ENCODE measurements at places on chromosomes 7 and 10.
A peak's percentile ranks its signal among the peaks of the same experiment; 100 is the strongest.

- DNase-seq: no peak
Measured at GRCh38 chr10:77806511-77807157, 119.9 kb downstream of the DLG5 start.

GRCh38 chr10:79344502-79345195, 2.6 kb upstream of the PPIF start:
- DNase-seq: no peak

GRCh38 chr10:116719804-116720203, 22.6 kb downstream of the HSPA12A start:
- DNase-seq: no peak

- no peak for DNase-seq
Measured at GRCh38 chr10:97445357-97445721, 467 bp downstream of the EXOSC1 start.

- DNase-seq: no peak
Measured at GRCh38 chr10:80856186-80856585, 318.5 kb downstream of the SH2D4B start.

GRCh38 chr10:72663971-72664370, 28.0 kb upstream of the MCU start:
- no peak for DNase-seq

GRCh38 chr10:78748235-78748533, 320.6 kb upstream of the ZMIZ1 start:
- no peak for DNase-seq

GRCh38 chr10:46329690-46330016, 42.9 kb downstream of the ANTXRL start:
- DNase-seq: no peak

GRCh38 chr10:128451879-128452278, 325.7 kb upstream of the MKI67 start:
- no peak for DNase-seq

DNA sequence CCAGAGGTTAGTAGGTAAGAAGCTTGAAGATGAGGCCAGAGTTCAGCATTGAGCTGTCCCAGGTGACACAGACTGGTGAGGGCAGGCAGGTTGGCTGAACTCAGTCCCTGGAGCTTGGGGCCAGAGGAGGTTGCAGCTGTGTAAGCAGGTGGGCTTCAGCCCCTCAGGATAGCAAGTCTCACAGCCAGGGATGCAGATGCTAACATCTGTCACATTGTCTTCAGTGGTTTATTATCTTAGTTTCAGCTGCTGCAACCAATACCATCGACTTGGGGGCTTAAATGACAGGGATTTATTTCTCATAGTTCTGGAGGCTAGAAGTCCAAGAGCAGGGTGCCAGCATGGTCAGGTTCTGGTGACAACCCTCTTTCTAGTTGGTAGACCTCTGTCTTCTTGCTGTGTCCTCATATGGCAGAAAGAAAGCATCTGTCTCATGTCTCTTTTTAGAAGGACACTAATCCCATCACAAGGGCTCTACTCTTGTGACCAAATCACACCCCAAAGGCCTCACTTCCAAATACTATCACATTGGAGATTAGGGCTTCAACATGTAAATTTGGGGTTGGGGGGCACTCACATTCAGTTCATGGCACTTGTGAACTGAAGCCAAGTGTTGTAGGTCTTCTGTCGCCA, 146.2 kb downstream of the KIAA1217 start:
- DNase-seq: no peak

DNA sequence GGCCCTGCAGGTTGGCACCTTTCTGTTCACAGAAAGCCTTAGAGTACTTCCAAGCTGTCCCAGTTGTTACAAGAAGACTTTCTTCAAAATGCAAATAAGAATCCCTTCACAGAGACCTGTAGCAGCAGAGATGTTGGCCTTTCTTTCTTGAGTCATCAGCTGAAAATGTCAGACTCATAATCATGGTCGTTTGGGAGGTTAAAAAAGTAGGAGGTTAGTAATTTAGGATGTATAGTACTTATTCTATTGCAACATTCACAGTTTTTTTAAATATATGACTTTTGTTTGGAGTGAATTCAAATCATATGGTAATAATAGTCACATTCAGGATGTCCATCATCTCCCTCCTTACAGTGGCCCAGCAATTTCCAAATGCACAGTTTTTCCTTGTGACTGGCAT, 223.9 kb upstream of the GLI3 start:
- no peak for DNase-seq

GRCh38 chr7:64758151-64758550, 36.1 kb upstream of the ZNF138 start:
- no peak for DNase-seq

- no peak for DNase-seq
Measured at GRCh38 chr7:150340024-150340749, 1.2 kb downstream of the RARRES2 start.

DNA sequence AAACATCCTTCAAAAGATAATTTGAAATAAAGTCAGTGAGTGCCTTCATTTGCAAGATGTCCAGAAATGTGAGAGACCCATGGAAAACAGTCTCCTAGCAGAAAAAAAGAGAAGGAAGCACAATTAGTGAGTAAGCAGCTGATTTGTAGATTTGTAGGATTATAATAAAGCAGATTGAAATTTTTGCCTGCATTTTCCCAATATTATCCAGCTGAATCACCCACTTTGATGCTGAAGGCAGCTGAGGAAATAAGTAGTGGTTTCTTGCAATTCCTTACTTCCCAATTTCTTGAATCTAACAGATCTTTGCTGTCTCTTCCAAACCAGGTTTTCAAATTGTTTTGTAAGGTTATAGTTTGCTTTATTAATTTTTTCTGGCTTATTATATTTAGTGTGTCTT, 181.4 kb downstream of the GNAT3 start:
- no peak for DNase-seq

GRCh38 chr7:44867073-44867995, 18.0 kb downstream of the PURB start:
- DNase-seq: peak; percentile 90

DNA sequence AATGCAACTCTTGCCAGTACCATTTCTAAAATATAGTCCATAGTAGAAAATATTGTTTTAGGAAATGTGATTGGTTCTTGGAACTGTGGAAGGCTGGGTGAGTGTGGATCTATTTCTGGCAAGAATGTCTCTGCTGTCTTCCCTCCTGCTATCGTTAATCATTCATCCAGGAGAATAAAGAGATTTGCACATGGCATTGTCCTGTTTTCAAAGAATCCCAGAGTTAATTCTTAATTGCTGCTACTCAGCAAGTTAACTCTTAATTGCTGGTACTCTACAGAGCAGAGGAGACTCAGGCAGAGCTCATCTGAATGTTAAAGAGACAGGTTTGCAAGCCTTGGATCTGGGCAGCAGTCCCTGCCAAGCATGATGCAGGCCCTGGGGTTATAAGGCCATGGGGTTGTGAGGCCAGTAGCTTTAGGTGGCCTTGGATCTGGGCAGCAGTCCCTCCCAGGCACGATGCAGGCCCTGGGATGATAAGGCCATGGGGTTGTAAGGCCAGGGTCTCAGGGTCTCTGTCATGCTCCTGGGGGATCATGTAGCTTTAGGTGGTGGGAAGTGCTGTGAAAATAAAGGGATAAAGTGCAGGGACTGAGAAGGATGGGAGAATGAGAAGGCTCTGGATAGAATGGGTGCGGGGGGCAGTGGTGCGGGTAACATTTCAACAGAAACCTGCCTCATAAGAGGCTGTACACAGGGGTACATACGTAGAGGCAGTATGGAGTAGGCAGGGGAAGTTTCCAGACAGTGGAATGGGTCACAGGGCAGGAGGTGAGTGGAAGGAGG, 162.3 kb downstream of the SVIL start:
- no peak for DNase-seq

DNA sequence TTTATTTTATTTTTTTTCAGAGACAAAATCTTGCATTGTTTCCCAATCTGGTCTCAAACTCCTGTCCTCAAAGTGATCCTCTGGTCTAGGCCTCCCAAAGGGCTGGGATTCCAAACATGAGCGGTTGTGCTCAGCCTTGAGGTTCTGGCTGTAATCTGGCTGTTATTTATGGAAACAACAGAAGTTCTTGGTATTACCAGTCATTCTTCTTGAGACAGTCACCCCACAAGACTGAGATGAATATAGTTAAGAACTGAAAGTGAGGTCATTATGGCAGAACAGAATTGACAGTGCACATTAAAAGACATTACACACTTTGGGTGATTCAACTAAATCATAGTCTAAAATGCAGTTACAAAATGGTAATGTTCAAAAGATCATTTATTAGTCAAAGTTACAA, 719.5 kb downstream of the ZWINT start:
- peak; percentile 29 for DNase-seq

GRCh38 chr10:69957241-69957885, 95.3 kb upstream of the MACROH2A2 start:
- DNase-seq: no peak

GRCh38 chr10:1530871-1531517, 206.3 kb downstream of the ADARB2 start:
- DNase-seq: no peak

- DNase-seq: no peak
Measured at GRCh38 chr7:123669485-123669884, 13.8 kb downstream of the LMOD2 start.

DNA sequence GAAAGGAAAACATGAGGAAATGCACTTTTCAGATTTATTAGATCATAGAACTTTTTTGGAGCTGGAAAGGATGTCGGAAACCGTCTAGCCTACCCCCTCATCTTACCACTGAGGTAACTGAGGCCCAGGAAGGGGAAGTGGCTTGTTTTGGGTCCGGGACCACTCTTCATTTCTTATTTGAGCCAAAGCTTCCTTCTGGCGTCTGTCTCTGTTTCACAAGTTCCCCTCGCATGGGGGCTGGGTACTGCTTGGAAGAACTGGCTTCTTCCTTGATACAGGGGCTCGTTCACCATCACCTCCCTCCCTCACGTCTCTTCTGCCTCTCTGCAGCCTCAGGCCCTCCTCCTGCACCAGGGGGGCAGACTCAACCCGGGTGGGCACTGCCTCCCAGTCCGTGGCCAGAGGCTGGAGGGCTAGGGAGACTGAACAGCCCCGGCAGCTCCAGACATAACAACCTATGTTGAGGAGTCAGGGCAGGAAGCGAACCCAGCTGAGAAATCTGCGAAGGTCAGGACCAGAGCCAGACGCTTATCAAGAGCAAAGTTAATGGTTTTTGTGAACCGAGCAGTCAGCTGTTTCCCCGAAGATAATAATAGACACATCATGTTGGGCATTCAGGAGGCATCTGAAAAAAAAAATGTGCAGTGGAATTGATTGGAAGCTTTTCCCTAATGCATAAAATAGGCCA, 12.9 kb downstream of the HTRA1 start:
- no peak for DNase-seq

GRCh38 chr7:87330316-87330715, 15.1 kb upstream of the CROT start:
- no peak for DNase-seq

All from RKO (cell line).